ENCODE measurements at places on chromosomes 11 and 22. TPM values are rescaled to one million over a fixed set of nuclear protein-coding genes. Genes with fewer than 3 reads are reported as not detected.

MPZL3 gene
- total RNA-seq, result 6.3 TPM

DNA sequence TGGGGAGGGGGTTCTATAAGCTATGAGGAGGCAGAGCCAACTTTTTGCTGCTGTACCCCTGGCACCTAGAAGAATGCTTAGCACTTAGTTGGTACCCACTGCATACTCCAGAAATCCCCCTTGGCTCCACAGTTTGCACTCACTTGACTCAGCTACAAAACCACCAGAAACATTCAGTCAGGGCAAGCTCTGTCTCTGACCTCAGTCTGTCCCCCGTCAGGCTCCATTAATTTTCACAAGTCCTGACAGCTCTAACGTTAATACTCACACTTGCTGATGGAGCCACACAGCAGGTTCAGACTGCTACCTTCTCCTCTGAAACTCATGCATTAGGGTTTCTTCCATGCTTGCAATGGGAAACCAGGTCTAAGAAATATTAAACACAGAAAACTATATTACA is 81.7 kb downstream of the MPPED2 start:
- no peak for DNase-seq
- no peak overlapping the region for H3K4me3 ChIP-seq
- H3K4me1 ChIP-seq, result no peaks in the 10 kb centered on the region
- no peaks in the 10 kb centered on the region for H3K27me3 ChIP-seq

- no peak for DNase-seq
- no peak overlapping the region for H3K27ac ChIP-seq
- no peaks in the 10 kb centered on the region for H3K36me3 ChIP-seq
- H3K27me3 ChIP-seq, result no peaks in the 10 kb centered on the region
- no peaks in the 10 kb centered on the region for H3K4me1 ChIP-seq
- H3K4me3 ChIP-seq, result no peak overlapping the region
Observed at GRCh38 chr11:128196235-128196634, 391.1 kb downstream of the ETS1 start.

DNA sequence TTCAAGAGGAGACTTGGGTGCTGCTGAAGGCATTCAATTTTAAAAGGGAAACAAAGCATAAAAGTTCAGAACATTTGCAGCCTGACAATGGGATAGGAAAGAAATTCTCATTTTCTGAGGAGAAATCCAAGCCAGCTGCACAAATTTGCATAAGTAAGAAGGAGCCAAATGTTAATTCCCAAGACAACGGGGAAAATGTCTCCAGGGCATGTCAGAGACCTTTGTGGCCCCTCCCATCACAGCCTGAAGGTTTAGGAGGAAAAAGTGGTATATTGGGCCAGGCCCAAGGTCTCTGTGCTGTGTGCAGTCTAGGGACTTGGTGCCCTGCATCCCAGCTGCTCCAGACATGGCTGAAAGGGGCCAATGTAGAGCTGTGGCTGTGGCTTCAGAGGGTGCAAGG is 12.7 kb upstream of the OR51F1 start:
- H3K27me3 ChIP-seq, result no peaks in the 10 kb centered on the region
- no peak for DNase-seq
- H3K4me3 ChIP-seq, result no peak overlapping the region
- H3K27ac ChIP-seq, result no peak overlapping the region
- H3K36me3 ChIP-seq, result no peaks in the 10 kb centered on the region
- no peaks in the 10 kb centered on the region for H3K4me1 ChIP-seq

DNA sequence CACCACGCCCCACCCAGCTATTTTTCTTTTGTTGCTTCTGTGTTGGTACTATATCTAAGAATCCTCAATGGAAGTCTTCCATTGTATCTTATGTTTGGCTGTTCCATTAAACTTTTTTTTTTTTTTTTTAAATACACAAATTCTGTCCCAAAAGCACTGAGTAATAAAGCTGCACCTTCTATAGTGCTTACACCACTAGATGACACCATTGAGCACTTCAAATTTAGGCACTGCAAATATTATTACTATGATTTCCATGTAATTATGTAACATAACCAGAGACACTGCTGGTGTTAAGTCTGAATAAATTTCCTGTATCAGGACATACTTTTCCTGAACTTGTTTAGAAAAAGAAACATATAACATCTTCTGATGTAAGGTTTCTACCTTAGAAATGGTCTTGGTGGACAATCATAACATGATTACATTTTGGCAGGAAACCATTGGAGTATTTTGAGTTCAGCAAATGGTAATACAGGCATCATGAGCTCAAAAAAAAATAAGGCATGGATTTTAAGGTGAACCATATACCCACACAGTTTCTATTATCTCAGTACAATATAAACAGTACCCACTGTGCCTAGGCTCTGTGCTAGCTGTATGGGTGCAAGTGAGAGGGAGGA is 110.5 kb downstream of the ATG16L2 start:
- no peaks in the 10 kb centered on the region for H3K27me3 ChIP-seq
- DNase-seq, result no peak
- no peaks in the 10 kb centered on the region for H3K36me3 ChIP-seq
- no peak overlapping the region for H3K27ac ChIP-seq

DNA sequence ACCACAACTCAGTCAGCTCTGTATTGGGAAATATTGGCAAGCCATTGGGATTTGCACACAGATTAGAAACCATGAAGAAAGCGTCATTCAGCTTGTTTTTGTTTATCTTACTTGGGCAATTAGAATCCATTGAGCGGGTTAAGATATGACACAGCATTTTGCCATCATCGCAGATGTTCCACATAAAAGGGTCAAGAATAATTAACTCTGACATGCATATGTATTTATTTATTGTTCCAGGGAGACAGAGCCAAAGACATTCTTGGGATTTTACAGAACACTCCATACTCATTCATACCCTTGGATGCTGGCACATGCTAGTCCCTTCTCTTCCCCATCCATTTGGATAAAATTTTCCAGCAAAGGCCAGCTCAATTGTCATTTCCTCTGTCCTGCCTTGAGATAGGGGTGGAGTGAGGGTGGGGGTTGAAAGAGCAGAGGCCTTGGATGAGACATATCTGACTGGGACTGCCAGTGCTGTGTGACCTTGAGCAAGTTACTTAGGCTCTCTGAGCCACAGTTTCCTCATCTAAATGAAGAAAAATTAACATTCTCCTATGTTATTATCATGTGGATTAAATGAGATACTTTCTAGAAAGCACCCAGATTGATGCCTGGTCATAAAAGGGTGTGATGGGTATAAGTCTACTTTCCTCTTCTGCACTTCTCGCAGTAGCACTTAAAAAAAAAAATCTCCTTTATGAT is 179.7 kb downstream of the RRAS2 start:
- no peak overlapping the region for H3K4me3 ChIP-seq
- no peaks in the 10 kb centered on the region for H3K4me1 ChIP-seq
- H3K36me3 ChIP-seq, result no peaks in the 10 kb centered on the region
- H3K27me3 ChIP-seq, result no peaks in the 10 kb centered on the region
- no peak for DNase-seq

DNA sequence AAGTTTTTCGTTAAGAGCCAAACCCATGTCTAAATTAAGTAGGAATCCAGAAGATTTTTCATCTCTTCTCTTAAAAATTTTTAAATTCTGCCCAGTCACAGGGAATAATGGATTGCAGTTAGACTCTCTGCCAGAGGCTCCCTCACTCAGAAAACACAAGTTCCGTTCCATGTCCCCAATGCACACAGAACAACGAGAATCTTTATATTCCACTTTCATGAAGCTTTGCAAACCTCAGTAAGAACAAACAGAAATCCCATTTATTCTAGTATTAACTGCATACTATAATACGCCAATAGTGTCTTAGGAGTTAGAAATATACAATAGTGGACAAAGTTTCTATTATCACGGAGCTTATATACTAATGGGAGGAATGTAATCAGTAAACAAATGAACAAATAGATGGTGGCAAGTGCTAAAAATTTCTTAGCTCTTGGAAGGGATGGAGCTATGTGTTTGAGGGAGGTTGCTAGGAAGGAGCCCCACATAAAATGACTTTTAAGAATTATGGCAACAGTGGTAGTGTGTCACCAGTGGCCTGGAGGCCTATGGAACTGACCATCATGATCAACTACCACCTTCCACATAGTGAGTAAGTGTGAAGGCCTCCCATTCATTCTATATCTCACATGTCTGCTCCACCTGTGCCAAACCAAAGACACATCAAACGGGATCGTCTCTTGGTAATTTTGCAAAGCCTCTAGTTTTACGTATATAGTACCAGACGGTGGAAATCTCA is 24.9 kb downstream of the PICALM start:
- H3K36me3 ChIP-seq, result no peaks in the 10 kb centered on the region
- H3K4me3 ChIP-seq, result no peak overlapping the region
- H3K27me3 ChIP-seq, result no peaks in the 10 kb centered on the region
- H3K27ac ChIP-seq, result no peak overlapping the region
- no peak for DNase-seq

DNA sequence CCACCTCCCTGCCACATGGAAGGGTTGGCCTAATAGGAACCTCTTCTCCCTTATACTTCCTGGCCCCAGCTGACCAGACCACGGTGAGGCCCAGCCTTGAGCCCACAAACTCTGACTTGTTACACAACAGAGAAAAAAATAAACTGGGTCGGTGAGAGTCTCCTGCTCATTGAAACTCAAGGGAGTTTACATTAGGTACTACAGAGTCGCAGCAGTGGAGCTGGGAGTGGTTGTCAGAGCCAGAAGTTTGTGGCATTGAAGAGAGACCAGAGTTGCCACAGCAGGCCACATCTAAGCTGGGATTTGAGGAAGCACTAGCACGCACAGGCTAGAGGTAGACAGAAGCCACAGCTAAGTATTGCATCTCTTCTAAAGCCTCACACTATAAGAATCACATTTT is 296.2 kb downstream of the DDX10 start:
- no peak for DNase-seq
- H3K36me3 ChIP-seq, result no peaks in the 10 kb centered on the region
- no peak overlapping the region for H3K4me3 ChIP-seq
- no peaks in the 10 kb centered on the region for H3K4me1 ChIP-seq
- no peak overlapping the region for H3K27ac ChIP-seq

Data from Peyer's patch (tissue), 4 donors.